Daoy (cell line): ENCODE measurements at places on chromosomes 16 and 17. TPM values are rescaled to one million over a fixed set of nuclear protein-coding genes. Genes with fewer than 3 reads are reported as not detected.
A peak's percentile ranks its signal among the peaks of the same experiment; 100 is the strongest.

Gene KRTAP4-1
- total RNA-seq = not detected in 2 replicates

Gene TNFRSF17
- total RNA-seq = not detected in 2 replicates

Gene KCTD19
- total RNA-seq = 0.23 and 0.33 TPM in 2 replicates

Gene USP6
- not detected in 2 replicates for total RNA-seq

Gene SSTR5
- not detected in 2 replicates for total RNA-seq

GRCh38 chr16:29850998-29851397 lies 12.0 kb downstream of the CDIPT start:
- DNase-seq = no peak

Gene FZD2
- total RNA-seq = 4.6 and 5.5 TPM in 2 replicates

DNA sequence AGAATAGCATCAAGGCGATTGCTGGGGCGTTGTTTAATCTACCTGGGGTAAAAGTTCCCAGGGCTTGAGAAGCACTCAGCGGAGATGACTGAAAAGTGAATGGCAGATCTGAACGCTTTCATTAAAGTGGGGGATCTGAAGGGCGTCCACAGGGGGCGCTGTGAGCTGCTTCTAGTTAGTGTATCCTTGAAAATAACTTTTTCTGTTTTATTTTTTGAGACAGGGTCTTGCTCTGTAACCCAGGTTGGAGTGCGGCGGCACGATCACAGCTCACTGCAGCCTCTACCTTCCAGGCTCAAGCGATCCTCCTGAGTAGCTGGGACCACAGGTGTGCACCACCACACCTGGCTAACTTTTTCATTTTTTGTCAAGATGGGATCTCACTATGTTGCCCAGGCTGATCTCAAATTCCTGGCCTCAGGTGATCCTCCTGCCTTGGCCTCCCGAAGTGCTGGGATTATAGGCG lies 360.4 kb downstream of the SEC14L1 start:
- DNase-seq = peak; percentile 46

DNA sequence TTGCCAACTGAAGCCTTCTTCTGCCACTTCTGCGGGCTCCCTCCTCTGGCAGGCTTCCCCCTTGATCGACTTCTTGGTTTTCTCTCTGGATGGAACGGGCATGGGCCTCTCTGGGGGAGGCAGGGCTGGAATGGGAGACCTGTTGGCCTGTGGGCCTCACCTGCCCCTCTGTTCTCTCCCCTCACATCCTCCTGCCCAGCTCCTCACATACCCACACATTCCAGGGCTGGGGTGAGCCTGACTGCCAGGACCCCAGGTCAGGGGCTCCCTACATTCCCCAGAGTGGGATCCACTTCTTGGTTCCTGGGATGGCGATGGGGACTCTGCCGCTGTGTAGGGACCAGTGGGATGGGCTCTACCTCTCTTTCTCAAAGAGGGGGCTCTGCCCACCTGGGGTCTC lies 6.5 kb upstream of the LASP1NB start:
- no peak for DNase-seq

GRCh38 chr16:85782451-85782850 lies 16.9 kb downstream of the EMC8 start:
- no peak for DNase-seq

DNA sequence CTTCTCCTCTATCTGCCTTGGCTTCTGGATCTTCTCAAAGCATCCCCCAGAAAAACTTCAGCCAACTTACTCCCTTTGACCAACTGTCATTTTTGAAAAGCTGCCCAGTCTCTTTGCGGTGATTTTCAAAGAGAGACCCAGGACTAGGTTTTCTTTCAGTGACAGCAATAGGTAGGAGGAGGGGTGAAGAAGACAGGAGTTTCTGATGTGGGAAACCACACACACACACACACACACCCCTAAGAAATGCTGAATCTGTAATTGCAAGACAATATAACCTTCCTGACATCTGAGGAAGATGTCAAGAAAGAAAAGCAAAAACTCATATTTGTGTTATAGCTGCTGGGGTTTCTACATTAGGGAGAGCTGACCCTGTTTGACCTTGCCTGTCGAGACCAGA lies 5.2 kb downstream of the FAM20A start:
- DNase-seq = no peak

Gene ACSM2A
- total RNA-seq = not detected in 2 replicates

Gene SENP3
- total RNA-seq = 92.2 and 104 TPM in 2 replicates

Gene CDYL2
- total RNA-seq = 4.1 and 5.0 TPM in 2 replicates

Gene SRCIN1
- 0.03 and 0.80 TPM in 2 replicates for total RNA-seq

Gene IRX6
- 0.15 and 0.23 TPM in 2 replicates for total RNA-seq

Gene SULT1A4
- 4.4 TPM in 1 of 2 replicates, not detected in the other for total RNA-seq

DNA sequence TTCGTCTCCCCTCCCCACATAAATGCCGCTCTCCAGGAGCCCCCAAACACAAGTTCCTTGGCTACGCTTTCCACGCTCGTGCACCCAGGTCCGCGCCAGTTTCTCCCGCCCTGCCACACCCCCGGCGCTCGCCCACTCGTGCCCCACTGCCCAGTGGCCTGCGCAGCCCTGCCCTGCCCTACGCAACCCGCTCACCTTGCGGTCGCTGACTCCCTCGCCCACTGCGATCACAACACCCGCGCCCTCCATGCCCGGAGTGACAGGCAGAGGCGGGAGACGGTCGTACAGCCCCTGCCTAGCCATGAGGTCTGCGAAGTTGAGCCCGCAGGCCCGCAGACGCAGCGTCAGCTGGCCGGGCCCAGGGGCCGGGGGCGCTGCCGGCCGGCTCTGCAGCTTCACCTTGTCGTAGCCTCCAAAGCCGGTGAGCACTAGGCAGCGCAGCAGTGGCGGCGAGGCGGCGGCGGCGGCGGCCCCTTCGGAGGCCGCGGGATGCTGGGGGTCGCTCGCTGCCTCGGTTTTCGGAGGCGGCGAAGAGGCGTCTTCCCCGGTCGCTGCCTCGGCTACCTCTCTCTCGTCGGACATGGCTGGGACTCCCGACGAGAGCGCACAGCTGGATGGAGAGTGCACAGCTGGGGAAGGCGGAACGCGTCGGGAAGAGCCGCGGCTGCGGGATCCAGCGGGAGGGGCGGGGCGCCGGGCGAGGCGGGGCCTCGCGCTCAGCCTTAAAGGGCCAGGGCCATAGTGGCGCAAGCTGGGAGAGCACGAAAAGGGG lies at the start of gene VAT1:
Gene VAT1, minus strand, starts transcription at position 645 of the 772 bp plus-strand sequence. Its CDS starts 63 bp downstream, at position 582.
- peak; percentile 82 for DNase-seq

DNA sequence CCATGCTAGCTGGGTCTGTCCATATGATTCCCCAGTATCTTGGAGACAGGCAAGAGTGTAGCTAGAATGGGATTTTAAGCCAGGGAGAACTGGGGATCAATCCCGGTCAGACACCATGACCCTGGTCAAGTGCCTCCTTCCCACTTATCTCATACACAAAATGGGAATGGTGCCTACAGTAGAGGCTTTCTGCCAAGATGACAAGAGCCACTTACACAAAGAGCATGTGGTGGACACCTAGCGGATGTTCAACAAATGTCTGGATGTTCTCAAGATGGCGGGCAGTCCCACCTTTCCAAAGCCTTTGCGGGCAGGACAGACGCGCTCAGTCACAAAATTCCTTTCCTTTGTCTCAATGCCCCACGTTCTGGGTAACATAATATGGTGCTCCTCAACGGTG lies 57.3 kb downstream of the MAF start:
- no peak for DNase-seq

DNA sequence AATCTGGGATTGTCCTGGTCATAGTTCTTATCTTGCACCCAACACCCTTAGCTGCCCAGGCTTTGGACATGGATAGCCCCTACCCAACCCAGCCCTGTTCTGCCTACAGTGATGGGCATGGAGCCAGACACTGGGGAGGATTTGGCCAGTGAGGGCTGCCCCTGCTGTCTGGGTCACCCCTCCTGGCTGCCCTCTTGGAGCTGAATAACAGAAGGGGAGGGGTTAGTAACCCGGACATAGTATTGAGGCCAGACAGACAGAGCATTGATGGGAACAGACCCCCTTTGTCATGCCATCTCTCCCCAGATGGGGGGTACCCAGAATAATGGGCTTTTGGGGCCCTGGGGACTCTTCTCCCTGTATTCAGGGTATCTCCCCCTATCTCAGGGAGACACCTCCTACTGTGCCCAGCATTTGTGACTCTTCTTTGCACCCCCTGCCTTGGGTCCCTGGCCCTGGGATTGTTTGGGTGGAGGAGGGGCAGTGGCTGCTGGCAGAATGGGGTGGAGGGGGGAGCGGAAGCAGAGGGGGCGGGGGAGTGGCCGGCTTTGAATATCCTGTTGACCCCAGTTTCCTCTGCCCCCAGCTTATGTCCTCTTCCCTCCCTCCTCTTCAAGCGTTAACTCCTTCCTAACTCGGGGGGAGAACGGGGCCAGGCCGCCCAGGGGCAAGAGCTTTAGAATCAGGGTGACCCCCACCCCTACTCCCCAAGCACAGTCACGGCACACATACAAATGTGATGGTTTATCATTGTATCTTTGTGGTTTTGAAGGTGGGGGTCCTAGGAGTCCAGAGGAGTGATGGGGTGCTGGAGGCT lies 17.0 kb downstream of the GJD3 start:
- no peak for DNase-seq
